ENCODE measurements at places on chromosomes 6 and 20. TPM values are rescaled to one million over a fixed set of nuclear protein-coding genes. Genes with fewer than 3 reads are reported as not detected.

ESR1 gene
- total RNA-seq, result 0.67 TPM

SALL4 gene
- total RNA-seq, result 0.59 TPM

PRKN gene
- total RNA-seq, result 2.2 TPM

MLN gene
- total RNA-seq, result not detected

MLIP gene
- total RNA-seq, result 11.5 TPM

All from motor neuron (in vitro differentiated cells).